ENCODE measurements at places on chromosomes 4 and X. TPM values are rescaled to one million over a fixed set of nuclear protein-coding genes. Genes with fewer than 3 reads are reported as not detected.

Gene HERC3
- total RNA-seq, result 11.8 TPM

Gene TBC1D1
- 41.0 TPM for total RNA-seq

Gene PAGE4
- total RNA-seq, result not detected

GRCh38 chr4:54855191-54855854 is 197.6 kb downstream of the KIT start:
- H3K36me3 ChIP-seq, result no peaks in the 10 kb centered on the region
- H3K27me3 ChIP-seq, result no peaks in the 10 kb centered on the region
- DNase-seq, result no peak
- no peaks in the 10 kb centered on the region for H3K4me1 ChIP-seq
- no peak overlapping the region for H3K27ac ChIP-seq

DNA sequence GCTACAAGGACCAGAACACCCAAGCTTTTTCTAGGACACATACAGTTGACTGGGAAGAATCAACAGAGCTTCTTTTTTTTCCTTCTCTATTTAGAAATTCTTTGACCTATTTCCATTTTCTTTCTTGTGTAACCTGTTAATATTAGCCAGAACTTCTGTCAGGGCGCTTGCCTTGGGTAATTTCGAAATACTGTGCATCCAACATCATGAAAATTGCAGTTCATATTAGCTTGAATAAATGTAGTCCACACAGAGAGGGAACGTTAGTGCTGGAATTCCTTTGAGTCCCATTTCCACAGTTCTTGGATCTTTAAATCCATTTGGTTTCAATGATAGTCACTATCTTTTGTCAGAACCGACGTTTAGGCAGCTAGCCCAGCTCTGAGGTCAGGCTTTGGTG is 141.8 kb downstream of the MXRA5 start:
- H3K4me3 ChIP-seq, result no peak overlapping the region
- no peak overlapping the region for H3K27ac ChIP-seq
- DNase-seq, result no peak
- H3K36me3 ChIP-seq, result no peaks in the 10 kb centered on the region
- no peaks in the 10 kb centered on the region for H3K4me1 ChIP-seq

GRCh38 chrX:84187533-84188319 is at the start of gene RPS6KA6:
TSS of gene RPS6KA6 (minus strand) at chrX:84188199. CDS start at chrX:84187899, 300 bp downstream.
- no peaks in the 10 kb centered on the region for H3K4me1 ChIP-seq
- no peaks in the 10 kb centered on the region for H3K36me3 ChIP-seq
- H3K27ac ChIP-seq, result no peak within 1 kb of the TSS

DNA sequence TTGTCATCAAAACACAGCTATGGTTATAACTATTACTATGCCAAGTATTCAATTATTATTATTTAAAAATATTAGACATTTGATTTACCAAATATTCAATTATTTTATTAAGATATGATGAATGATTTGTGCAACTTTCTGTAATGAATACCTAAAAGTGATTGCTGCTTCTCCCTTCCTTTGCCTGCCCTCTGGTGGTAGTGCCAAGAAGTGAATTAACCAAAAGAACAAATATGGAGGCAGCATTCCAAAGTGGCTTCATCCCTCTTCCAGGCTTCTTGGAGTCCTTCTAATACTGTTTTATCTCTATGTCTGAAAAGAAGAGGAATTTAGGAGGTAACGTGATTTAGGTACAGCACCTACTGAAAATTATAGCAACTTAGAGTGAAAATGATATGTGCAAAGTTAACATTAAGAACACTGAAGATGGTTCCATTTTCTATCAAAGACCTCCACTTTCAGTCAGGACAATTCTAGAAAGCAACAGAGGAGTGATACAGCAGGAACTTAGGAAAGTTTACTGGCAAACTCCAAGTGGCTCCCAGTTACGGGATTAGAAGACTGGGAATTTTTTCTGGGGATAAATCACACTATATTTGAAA is 43.0 kb downstream of the ENPEP start:
- DNase-seq, result no peak
- no peaks in the 10 kb centered on the region for H3K4me1 ChIP-seq
- H3K36me3 ChIP-seq, result no peaks in the 10 kb centered on the region
- no peak overlapping the region for H3K4me3 ChIP-seq
- no peak overlapping the region for H3K27ac ChIP-seq

DNA sequence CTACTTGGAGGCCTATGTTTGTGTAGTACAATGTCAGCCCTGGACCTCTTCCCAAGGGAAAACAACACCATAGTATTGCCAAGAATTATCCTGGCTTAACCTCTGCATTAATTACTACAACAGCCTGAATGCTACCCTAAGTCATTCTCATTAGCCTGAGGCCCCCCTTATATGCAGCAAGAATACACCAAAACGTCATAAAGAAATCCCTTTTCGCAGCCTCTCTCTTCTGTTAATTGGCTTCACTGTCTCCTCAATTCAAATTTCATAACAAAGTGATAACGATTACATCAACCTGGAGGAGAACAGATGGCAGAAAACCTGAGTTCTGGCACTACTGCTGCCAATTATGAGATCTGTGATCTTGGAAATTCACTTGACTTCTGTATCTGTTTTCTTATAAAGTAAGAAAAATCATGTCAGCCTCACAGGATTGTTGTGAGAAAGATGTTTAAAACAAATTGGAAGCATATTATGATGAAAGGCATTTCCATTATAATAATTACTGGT is 1663.1 kb downstream of the STIM2 start:
- DNase-seq, result no peak
- no peak overlapping the region for H3K27ac ChIP-seq
- H3K4me3 ChIP-seq, result no peak overlapping the region
- H3K4me1 ChIP-seq, result no peaks in the 10 kb centered on the region
- no peaks in the 10 kb centered on the region for H3K36me3 ChIP-seq
- no peaks in the 10 kb centered on the region for H3K27me3 ChIP-seq

- H3K36me3 ChIP-seq, result no peaks in the 10 kb centered on the region
- H3K4me3 ChIP-seq, result no peak overlapping the region
- no peaks in the 10 kb centered on the region for H3K4me1 ChIP-seq
- H3K27me3 ChIP-seq, result no peaks in the 10 kb centered on the region
Measured at GRCh38 chr4:147581606-147582350, 35.4 kb upstream of the TMEM184C start.

DNA sequence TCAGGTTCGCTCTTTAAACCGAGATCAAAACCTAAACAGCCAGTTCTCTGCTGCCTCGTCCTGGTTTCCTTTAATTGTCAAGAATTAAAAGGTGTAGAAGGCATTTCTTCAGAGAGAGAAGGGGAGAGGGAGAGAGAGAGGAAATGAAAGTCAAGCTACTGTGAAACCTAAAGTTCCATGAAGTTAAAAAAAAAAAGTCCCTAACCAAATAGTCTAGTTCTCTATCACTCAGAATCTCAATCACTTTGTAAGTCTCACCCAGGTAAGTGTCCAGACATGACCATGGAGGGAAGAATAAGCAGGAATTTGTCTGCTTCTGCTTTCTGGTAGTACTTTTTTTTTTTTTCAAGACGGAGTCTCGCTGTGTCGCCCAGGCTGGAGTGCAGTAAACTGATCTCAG is 18.8 kb upstream of the SMIM14 start:
- no peak for DNase-seq
- no peaks in the 10 kb centered on the region for H3K27me3 ChIP-seq
- H3K4me1 ChIP-seq, result no peaks in the 10 kb centered on the region
- H3K4me3 ChIP-seq, result no peak overlapping the region

GRCh38 chr4:19580095-19580494 is 671.6 kb upstream of the SLIT2 start:
- no peaks in the 10 kb centered on the region for H3K36me3 ChIP-seq
- H3K4me1 ChIP-seq, result no peaks in the 10 kb centered on the region
- no peak overlapping the region for H3K27ac ChIP-seq
- H3K4me3 ChIP-seq, result no peak overlapping the region
- no peak for DNase-seq

- no peaks in the 10 kb centered on the region for H3K27me3 ChIP-seq
- H3K4me3 ChIP-seq, result no peak overlapping the region
- no peaks in the 10 kb centered on the region for H3K36me3 ChIP-seq
- H3K4me1 ChIP-seq, result no peaks in the 10 kb centered on the region
Measured at GRCh38 chr4:124179506-124180186, 532.9 kb downstream of the ANKRD50 start.

- H3K27me3 ChIP-seq, result no peaks in the 10 kb centered on the region
- no peaks in the 10 kb centered on the region for H3K4me1 ChIP-seq
- no peak overlapping the region for H3K4me3 ChIP-seq
- no peak overlapping the region for H3K27ac ChIP-seq
Measured at GRCh38 chr4:186918466-186918865, 194.8 kb upstream of the FAT1 start.

DNA sequence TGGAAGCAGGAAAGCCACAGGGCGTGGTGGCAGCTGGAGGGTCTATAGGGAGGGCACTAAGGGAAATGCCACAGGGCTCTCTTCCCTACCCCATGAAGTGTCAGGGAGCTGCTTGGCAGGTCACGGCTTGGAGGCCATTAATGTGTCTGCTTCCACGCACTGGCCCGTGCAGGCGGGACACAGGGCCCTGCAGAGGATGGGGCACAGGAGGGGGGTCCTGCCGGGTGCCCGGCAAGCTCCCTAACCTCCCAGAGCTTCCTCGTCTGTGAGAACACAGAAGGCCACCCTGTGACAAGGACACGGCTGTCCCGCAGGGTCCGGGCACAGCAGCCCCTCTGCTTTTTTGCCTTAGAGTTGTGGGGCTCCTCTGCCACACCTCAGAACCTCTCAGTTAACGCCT is 25.5 kb downstream of the FAM53A start:
- H3K36me3 ChIP-seq, result no peaks in the 10 kb centered on the region
- no peaks in the 10 kb centered on the region for H3K4me1 ChIP-seq
- no peaks in the 10 kb centered on the region for H3K27me3 ChIP-seq

DNA sequence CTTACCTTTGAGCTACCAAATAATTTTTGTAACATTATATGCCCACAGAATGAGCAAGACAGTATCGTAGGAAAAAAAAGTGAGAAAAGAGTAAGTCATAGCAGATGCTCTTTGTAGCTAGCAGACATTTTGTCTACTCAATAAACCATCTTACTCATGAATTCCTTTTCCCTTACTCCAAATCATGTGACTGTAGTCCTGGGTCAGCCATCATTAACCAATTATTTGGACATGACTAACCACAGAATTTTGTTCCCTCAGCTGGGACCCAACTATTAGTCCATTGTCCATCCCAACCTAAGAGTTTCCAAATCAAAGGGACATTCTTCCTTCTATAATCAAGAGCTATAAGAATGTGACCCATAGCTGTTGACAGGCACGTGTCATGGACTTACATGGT is 11.4 kb downstream of the UBE2D3 start:
- H3K4me3 ChIP-seq, result no peak overlapping the region
- H3K27me3 ChIP-seq, result no peaks in the 10 kb centered on the region
- no peak overlapping the region for H3K27ac ChIP-seq

- no peaks in the 10 kb centered on the region for H3K4me1 ChIP-seq
- no peaks in the 10 kb centered on the region for H3K36me3 ChIP-seq
- H3K4me3 ChIP-seq, result no peak overlapping the region
- H3K27me3 ChIP-seq, result no peaks in the 10 kb centered on the region
Measured at GRCh38 chrX:110321670-110322069, 3.8 kb upstream of the AMMECR1 start.

- no peak overlapping the region for H3K27ac ChIP-seq
- H3K27me3 ChIP-seq, result no peaks in the 10 kb centered on the region
- no peaks in the 10 kb centered on the region for H3K36me3 ChIP-seq
- no peak for DNase-seq
- no peak overlapping the region for H3K4me3 ChIP-seq
- peaks cover 13% of the 10 kb centered on the region for H3K4me1 ChIP-seq
Measured at GRCh38 chr4:145066063-145066501, 31.9 kb downstream of the ANAPC10 start.

DNA sequence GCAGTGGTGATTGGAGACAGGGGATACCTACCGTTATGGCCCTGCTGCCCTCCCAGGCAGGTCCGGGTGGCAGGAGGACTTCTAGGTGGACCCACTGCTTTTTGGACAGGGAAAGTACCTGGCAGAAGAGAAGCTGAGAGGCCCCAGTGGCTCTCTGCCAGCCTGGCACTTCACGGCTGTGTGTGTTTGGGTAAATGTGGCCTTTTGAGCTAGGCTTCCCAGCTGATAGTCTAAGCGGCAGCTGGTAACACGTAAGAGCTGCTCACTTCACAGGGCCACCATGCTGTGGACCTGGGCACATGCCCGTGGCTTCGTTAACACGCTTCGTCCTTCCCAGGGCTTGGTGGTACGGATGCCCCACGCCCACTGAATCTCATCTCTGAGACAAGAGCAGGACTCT is 92.0 kb upstream of the CLCN4 start:
- H3K27me3 ChIP-seq, result no peaks in the 10 kb centered on the region
- DNase-seq, result no peak
- H3K36me3 ChIP-seq, result no peaks in the 10 kb centered on the region
- H3K4me1 ChIP-seq, result no peaks in the 10 kb centered on the region
- no peak overlapping the region for H3K27ac ChIP-seq

DNA sequence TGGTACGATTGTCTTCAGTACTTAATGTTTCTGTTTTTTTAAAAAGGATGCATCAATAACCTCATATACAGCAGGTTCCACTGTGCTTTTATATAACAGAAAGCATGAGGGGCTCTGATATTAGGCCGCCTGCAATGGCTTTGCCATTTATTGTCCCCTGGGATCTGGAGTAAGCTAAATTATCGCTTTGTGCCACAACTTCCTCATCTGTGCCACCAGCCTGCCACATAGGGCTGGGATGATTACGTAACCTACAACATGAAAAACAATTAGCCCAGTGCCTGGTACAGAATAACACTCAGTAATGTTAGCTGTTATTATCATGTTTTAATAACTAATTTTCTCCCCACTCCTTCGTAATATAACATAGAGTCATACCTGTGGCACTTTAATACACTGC is 65.5 kb upstream of the TRIM2 start:
- no peaks in the 10 kb centered on the region for H3K36me3 ChIP-seq
- H3K4me3 ChIP-seq, result no peak overlapping the region
- H3K4me1 ChIP-seq, result peaks cover under 1% of the 10 kb centered on the region
- no peaks in the 10 kb centered on the region for H3K27me3 ChIP-seq

All from pancreas (tissue), 10 donors.